ENCODE measurements at places on chromosomes 12 and 14.

DNA sequence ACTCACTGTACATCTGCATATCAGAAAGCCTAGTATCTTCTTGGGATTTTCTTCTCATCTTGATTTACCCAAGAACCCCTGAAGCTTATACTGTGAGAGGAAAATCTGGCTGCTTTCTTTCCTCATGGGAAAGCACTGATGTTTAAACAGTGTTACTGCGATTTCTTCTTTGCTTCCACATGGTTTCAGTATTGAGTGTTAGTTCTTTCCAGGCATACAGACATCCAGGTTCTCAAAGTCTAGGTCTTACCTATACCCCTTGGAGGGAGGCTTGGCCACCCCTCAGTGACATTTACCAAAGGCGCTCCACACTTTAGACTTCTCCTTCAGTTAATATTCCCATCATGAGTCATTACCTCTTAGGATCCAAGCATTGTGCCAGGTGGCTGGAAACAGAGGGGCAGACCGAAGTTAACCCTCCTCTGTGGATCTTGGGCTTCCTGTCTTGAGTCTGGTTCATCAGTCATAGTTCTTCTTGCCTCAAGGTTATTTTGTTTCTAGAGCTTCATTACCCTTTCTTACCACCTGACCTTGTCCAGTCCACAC is 79.1 kb downstream of the TMEM117 start:
- DNase-seq = no peak

- no peak for DNase-seq
Observed at GRCh38 chr14:97977651-97978261, 1180.6 kb downstream of the VRK1 start.

DNA sequence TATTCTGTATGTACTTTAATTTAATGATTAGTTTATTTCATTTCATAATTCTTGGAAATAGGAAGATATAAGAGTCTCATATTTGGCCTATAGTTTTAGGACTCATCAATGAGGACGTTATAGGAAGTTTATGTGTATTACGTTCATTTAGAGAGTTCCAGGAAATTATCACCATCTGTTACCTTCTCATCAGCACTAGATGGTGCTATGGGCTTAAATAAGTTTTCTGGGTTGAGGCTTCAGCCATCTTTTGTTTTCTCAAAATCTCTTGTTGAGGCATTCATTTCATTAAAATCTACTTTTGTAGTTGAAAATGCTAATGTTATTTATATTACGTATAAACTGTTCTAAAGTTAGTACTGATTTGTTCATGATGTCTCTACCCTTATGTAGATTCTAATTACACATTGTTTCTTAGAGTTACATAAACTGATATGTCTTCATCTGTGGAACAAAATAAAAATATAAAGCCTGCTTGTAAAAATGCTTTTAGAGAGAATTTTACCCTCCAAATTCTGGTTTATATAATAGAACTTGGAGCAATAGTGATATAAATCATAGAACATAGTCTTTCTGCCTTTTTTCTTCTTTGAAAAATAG is 89.2 kb downstream of the CFAP54 start:
- DNase-seq = peak; percentile 51

DNA sequence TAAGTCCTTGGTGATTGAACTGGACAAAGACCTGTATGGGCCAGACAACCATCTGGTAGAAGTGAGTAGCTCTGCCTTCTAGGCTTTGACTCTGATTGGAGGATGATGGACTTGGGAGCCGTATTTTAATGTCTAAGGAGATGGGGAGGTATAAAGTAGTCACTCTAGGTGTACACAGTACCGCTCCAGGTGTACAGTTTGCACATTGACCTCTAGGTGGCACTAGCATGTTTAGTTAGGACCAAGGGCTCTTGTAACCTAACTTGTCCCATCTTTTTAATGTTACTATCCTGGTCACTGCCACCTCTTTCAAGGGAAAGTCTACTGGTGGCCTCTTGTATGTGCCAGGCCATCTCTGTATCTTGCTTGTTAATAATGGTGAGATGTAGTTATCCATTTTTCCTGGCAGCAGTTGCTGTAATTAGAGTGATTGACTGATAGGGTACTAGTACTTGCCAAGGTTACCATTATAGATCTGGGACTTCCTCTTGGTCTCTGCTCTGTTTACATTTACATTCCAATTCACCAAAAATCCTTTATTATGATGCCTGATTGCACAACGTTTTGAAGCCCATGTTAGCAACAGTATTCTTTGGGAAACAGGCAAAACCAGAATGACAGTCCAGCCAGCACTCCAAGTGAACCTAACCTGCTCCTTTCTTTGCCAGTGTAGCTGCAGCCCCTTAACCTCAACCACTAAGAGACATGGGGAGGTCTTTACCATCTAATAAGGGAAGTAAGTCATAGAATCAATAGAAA is 3.6 kb downstream of the SMARCD1 start:
- no peak for DNase-seq

GRCh38 chr14:77457115-77457521 is 283 bp downstream of the VIPAS39 start:
- DNase-seq = no peak

- no peak for DNase-seq
Observed at GRCh38 chr12:1594261-1595025, at the start of gene FBXL14. TSS of gene FBXL14 (minus strand) at chr12:1594581. CDS start at chr12:1594066, 515 bp downstream.

- no peak for DNase-seq
Observed at GRCh38 chr12:1848745-1849144, 28.4 kb downstream of the LRTM2 start.

GRCh38 chr14:75484711-75485429 is 37.4 kb upstream of the BATF start:
- no peak for DNase-seq

DNA sequence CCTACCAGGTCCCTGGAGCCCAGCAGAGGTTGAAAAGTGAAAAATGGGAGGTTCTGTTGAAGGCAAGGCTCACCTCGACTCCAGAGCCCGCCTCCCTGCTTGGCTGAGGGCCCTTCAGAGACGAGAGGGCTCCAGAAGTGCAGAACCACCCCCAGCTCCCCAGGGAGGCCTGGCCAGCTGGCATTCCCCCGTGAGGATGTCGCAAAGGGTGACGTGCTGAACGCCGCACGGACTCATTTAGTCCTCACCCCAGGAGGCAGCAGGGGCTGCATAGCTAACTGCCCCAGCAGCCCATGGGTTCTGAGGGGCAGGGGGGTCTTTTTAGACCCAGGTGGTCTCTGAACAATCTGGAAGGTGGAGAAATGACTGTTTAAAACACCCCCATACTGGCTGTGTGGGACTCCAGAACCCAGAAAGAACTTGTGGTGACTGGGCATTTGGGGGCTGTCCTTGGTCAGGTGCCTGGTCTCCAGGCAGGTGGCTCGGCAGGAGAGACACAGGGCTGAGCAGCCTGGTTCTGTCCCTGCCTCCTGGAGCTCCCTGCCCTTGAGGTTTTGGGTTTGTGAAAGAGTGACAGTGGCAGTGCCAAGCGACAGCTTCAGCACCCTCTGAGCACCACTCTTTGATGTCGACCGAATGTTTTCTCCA is 32.0 kb downstream of the ANAPC7 start:
- DNase-seq = no peak

DNA sequence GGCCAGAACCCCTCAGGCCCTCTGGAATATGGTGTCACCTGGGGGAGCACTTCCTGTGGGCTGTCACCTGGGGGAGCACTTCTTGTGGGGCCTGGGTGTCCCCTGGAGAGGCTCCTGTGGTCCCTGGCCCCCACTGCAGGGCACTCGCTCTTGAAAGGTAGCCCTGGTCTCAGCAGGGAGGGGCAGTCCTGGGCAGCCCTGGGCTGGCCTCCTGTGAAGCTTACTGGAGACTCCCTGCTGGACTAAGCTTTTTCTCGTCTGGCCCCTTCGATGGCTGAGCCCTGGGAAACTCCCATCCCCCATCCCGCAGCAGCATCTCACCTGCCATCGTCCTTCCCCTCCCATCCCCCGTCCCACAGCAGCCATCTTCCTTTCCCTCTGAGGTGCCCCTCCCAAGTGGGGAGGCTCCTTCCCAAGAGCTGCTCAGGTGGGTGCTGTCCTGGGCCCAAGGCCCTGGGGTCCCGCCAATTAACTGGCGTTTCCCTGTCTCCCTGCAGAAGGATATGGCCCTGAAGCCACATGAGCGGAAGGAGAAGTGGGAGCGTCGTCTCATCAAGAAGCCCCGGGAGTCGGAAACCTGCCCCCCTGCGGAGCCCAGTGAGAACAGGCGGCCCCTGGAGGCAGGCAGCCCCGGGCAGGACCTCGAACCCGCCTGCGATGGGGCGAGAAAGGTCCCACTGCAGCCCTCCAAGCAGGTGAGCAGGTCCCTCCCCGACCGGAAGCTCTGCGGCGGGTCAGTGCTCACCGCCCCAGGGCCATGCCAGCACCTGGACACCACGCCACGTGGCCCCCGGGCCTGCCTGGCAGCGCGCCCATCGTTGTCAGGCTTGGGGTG is 17.9 kb downstream of the FBRSL1 start:
- no peak for DNase-seq

DNA sequence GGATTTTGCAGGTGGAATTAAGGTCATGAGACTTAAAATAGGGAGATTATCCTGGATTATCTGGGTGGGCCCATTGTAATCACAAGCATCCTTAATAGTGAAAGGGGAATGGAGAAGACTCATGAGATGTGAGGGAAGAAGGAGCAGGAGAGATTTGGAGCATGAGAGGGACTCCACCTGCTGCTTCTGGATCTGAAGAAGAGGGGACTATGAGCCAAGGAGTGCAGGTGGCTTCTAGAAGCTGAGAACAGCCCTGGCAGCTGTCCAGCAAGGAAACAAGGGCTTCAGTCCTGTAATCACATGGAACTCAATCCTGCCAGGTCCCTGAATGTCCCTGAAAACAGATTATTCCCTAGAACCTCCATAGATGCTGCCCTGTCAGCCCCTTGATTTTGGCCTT is 67.8 kb downstream of the PELI2 start:
- no peak for DNase-seq

DNA sequence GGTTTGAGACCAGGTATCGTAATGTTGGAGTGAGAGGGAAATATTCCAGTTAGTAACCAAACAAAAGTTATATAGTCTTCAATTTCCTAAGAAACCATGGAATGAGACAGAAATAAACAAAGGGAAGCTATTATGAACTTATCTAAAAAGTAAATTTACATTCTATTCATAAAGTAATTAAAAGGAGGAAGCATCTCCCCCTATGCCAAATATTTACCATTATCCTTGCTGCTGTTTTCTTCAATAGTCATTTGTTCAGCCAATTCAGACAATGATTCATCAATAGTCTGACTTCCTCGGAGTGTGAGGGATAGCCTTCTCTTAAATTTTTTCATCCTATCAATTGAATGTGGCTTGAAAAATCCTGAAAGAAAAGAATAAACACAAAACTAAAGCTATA is 65.7 kb downstream of the CDK17 start:
- DNase-seq = no peak

GRCh38 chr14:81169711-81170103 is 51.1 kb downstream of the GTF2A1 start:
- DNase-seq = no peak

DNA sequence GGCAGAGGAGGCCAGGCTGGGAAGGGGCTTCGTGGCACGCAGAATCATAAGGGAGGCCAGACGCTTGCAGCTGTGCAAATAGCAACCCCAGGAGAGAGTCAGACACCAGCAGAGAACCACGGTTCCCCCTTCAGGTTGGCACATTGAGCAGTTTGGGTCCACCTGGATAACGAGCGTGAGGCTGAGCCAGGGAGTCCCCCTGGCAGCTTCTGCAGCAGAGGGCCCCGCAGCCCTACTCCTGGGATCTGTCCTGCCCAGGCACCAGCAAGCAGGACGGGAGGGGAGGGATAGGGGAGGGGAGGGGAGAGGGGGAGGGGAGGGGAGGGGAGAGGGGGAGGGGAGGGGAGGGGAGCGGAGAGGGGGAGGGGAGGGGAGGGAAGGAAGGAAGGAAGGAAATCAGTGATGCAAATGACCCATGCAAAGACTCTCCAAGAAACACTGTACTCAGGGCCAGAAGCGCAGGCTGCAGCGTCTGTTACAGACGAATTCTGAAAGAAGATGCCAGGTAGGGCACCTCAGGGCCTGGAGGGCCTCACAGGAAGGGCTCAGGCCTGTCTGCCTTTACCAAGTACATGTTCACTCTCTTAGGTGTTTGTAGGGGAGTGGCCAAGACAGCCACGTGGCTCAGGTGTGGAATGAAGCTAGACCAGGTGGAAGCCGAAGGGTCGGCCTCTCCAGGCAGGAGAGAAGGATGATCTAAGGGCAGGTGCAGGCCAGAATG is 32.3 kb upstream of the MMP17 start:
- DNase-seq = no peak

GRCh38 chr12:29316752-29317151 is 64.2 kb downstream of the ERGIC2 start:
- no peak for DNase-seq

DNA sequence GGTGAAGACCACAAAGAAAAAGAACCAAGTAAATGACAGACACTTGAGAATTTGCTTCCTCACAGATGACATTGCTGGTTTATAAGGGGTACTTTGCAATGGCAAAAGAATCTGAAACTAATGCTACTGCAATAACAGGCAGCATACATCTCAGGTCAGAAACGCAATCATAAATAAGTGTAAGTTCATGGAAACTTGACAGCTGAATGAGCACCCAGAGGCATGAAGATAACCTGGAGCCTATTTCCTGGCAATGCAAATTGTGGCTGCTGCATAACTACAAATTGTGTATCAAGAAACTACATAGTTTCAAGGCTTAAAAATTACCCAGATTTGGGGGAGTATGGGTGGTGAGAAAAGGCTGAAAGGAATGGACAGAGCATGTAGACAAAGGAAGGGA is 8.5 kb upstream of the MYO1A start:
- DNase-seq = no peak

DNA sequence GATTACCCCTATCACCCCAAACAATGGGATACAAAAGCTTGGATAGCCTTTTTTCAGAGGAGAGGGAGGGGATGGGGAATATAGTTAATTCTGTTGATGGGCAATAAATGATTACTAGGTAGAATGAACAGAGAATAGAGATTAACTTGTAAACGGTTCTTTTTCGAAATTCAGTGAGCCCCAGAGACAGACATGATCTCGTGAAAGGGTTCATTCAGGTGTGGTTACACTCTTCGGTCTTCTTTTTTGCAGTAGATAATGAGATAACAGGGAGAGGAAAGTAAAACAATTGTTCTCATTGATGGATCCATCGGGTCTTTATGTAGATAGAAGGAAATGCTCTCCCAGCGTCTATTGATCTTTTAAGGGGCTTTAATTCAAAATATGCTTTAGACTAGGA is 69.3 kb upstream of the RASSF8 start:
- no peak for DNase-seq

Measured in right renal cortex interstitium (tissue), 3 donors.